Ascending aorta (tissue), 2 donors: ENCODE measurements at places on chromosomes 7 and 10. TPM values are rescaled to one million over a fixed set of nuclear protein-coding genes. Genes with fewer than 3 reads are reported as not detected.

Gene NME8
- total RNA-seq = 0.96 TPM

Gene SPAM1
- not detected for total RNA-seq

DNA sequence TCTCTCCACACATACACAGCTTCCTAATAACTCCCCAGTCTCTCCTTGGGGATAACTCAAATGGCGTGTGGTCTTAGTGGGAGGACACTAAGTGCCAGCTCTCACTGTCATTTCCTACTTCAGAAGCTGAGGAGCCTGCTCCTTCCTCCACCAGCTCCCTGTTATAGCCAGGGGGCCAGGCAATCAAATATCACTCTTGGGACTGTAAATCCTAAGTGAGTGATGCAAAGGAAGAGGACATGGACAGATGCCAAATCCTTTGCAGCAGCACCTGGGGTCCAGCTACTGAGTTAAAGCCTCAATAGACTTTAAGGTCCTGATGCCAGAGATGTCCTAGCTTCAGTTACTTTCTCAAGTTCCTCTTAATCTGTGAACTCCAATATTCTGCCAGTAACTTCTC lies 34.1 kb downstream of the SEM1 start:
- peaks cover 12% of the 10 kb centered on the region for H3K36me3 ChIP-seq
- DNase-seq = no peak
- no peak overlapping the region for H3K4me3 ChIP-seq
- no peaks in the 10 kb centered on the region for H3K27me3 ChIP-seq
- no peaks in the 10 kb centered on the region for H3K4me1 ChIP-seq
- no peak overlapping the region for H3K27ac ChIP-seq

Gene IL6
- total RNA-seq = 37.3 TPM
